Stromal cell of bone marrow (primary cell): ENCODE measurements at places on chromosomes 2 and 18.

- DNase-seq, result no peak
Measured at GRCh38 chr2:8346208-8346607, 335.6 kb upstream of the ID2 start.

- no peak for DNase-seq
Measured at GRCh38 chr2:141778315-141778835, 352.4 kb downstream of the LRP1B start.

DNA sequence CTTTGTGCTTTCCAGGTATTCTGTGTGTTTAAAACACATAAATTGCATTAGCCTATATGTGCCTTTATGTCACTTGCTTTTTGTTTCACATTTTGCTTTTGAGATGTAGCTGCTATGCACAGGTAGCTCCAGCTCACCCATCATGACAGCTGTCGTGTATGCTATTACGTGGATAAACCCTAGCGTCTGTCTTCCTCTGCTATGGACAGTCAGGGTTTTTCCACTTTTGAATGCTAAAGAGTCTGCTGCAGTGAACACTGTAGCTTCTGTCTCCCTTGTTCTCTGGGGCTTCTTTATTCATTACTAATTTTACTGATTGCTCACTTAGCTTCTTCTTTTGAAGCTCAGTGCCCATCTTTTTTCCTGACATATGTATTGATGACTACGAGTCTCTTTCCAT lies 24.7 kb upstream of the MBP start:
- DNase-seq, result no peak

DNA sequence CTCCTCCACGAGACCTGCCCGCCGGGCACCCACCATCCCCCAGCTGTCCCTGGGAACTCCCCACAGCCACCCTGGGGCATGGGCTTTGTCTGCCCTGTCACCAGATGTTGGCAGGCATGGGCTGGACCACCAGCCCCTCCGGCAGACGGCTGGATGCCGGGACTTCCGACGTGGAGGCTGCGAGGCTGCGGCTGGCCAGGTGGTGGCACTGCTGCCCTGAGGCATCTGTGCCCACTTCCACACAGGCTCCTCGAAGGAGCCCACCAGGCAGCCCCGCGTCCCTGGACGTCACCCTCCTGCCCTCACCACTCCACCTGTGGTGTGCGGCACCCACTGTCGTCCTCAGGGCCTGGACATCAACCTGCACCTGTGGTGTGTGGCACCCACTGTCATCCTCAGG lies 319.9 kb upstream of the SALL3 start:
- no peak for DNase-seq

GRCh38 chr2:180706694-180707093 lies 273.7 kb upstream of the UBE2E3 start:
- DNase-seq, result no peak

DNA sequence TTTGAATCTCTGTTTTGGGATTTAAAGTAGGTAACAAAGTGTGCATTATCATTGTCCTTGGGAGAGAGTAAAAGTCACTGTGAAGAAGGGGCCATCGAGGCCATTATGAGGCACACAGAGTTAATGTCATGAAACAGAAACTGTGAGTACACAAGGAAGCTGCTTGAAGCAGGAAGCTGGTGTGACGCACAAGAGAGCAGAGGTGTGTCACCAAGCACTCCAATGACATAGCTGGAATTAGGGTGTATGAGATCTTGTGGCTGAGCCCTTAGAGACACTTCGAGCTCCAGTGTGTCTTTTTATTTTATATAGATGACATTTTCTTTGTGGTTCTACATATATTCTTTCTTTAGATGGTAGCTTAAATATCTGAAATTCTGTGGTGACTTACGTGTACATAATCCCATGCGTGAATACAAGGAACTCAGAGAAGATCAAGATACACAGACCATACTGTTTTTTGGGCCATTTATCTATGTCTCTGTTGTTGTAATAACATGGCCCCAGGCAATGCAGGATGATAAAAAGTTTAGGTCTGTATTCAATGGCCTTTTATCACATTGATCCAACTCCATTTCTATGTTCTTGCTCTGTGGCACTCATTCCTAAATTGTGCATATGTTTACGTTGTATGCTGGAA lies 164.7 kb upstream of the FAM98A start:
- no peak for DNase-seq

DNA sequence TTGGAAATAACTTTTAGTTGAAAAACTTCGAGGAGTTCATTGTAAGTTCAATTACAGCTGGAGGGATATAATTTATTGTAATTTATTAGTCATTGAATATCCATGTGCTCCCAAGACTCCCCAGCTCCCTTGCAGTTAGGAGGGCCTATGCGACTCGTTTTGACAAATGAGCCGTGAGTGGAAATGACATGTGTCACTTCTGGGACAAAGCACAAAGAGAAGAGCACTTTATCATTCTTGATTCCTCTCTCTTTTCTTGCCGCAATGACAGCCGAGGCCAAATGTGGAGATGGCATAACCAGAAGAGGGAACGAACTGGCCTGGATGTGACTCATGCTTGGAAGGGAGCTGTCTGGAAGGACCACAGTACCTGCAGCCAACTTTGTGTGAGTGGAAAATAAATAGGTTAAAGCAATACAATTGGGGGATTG lies 44.2 kb upstream of the ITSN2 start:
- DNase-seq, result peak; percentile 18

DNA sequence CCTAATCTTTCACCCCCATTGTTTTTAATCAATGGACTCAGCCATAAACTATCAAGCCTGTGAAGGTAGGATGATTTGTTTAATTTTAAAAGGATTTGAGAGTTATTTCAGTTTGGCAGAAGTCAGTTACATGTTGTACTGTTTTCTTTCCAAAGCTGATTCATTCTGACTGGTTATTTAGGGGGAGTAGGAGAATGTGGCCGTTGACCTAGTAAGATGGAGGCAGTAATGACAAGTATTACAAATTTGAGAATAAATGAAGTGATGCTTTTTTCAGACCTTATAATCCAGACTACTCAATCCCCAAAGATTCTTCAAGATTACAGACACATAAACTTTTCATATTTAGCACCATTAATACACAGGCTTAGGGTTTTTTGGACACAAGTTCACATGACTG lies 4.3 kb downstream of the EPHA4 start:
- no peak for DNase-seq

DNA sequence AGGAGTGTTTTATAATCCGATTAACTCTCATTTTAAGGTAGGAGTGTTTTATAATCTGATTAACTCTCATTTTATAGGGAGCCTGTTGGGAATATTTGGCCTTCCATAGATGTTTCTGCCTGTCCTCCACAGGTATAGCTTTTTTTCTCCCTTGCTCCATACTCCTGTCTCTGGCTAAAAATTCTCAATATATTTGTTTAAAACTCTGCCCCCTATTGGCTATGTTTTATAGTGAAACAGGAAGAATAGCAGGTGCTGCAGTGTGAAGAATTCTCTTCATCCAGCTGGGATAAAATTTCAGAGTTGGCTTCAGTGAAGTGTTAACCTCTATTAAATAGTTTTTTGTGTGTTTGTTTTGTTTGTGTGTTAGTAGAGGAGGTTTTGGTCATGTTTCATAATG lies 1046.0 kb upstream of the TMEFF2 start:
- DNase-seq, result no peak
